Activated CD4-positive, CD25-positive, alpha-beta regulatory T cell (primary cell): ENCODE measurements at places on chromosomes 1 and 21.

- no peak for DNase-seq
Observed at GRCh38 chr1:83052865-83053264, 946.1 kb downstream of the TTLL7 start.

DNA sequence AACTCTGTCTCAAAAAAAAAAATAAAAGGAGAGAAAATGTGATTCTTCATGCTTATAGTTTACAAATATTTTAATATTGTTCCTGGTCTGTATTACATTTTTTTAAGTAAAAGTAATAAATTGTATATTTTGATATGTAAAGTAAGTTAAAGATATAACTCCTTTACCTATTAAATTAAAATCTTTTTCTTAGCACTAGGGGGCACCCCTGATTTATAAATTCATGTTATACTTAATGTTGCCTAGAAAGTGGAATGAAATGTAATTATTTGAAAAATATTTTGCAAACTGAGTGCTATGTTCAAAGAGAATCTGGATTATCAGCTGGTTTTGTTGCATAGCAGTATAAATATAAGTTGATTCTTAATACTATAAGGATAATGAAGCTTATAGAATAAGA is 49.2 kb downstream of the RALGPS2 start:
- DNase-seq, result no peak

DNA sequence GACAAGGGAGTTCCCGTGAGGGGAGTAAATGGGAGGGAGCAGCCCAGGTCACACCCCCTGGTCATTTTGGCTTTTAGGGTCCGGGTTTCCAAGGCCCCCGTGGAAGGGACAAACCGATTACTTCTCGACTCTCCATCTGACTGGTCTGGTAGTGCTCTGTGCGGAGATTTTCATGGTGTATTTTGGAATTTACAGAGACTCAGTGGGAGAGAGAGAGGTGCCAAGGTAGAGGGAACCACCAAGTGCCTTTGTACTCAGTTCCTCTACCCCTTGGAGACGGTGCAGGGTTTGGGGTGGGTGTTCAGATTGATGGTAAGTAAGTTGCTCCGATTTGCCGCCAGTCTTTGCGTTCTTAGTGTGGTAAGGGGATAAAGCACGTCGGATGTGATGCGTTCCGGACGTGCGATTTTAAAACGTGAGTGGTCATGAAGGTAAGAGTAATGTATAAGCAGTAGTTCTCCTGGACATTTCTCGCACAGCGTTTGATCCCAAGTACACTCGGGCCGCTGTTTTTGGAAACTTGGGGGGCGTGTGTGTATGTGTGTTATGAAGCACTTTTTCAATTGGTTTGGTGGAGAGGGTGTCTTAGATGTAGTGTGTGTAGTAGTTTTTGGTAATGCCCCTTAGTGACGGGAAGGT is 682 bp downstream of the SUCO start:
- no peak for DNase-seq

DNA sequence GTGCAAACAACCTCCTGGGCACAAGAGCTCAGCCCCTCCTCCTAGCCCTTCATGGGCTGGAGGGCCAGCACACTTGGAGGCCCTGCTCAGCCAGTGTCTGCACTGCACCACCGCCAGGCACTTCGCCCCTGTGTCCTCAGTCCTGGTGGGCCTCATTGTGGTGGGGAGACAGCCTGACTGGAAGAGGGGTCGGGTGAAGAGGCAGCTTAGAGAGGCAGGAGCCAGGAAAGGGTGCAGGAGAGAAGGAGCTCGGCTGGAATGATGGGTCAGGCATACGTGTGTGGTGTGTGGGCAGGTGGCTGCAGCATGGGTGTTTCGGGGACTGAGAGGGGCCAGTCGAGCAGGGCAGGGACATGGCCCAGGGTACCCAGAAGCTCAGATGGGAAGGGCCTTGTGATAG is 4.1 kb downstream of the WNT3A start:
- no peak for DNase-seq

DNA sequence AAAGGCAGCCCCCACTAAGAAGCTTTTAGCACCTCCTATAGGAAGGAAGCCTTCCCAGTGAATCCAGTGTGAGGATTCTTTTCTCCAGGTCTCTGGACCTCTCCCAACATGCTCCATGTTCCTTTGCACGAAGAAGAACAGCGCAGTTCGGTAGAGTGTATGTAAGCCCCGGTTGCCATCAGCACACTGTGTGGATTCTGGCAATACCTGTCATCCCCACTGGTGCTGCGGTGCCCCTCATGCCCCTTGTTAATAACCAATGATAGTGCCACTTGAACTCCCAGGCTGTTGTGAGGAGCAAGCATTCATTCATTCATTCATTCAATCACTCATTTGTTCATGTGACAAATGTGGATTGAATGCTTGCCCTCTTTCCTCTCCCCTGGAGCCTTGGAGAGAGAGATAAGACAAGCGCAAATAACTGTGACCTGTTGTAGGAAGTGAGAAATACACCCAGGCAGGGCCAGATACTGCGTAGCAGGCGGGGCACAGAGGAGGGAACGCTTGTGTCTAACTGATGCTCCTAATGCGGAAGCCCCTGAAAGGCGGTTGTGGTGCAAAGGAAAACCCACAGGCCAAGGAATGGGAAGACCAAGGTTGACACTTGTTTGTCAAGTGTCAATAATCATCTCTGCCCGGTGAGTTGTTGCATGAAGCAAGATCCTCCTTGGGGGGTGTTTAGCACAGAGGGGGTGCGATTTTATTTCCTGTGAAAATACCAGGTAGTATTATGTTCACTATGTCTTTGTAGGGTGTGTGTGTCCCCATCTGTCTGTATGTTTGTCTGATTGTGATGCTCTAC is 9.8 kb downstream of the LGR6 start:
- no peak for DNase-seq

- no peak for DNase-seq
Observed at GRCh38 chr1:210246447-210246846, 13.9 kb downstream of the SERTAD4 start.

DNA sequence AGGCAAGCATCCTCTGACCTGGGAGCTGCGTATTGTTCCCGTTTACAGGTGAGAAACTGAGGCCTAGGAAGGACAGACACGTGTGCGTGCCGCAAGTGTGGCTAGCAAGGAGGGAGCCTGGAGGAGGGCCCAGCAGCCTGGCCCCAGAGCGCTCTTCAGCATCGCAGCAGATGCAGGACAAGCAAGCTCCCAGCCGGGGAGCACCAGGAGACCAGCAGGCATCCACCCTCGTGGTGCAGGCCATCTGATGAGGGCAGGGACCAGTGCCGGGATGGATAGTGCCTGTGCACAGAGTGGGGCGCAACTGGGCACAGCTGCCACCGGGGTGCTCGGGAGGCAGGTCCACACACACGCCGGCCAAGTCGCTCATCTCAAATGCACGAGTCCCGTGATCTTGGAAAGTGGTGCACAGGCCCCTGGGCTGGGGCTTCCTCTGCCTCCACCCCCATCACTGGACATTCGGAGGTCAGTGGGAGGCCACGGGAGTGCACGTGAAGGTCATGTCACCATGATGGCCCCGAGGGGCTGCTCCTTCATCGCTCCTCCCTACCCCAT is 55.1 kb downstream of the COL18A1 start:
- DNase-seq, result no peak

DNA sequence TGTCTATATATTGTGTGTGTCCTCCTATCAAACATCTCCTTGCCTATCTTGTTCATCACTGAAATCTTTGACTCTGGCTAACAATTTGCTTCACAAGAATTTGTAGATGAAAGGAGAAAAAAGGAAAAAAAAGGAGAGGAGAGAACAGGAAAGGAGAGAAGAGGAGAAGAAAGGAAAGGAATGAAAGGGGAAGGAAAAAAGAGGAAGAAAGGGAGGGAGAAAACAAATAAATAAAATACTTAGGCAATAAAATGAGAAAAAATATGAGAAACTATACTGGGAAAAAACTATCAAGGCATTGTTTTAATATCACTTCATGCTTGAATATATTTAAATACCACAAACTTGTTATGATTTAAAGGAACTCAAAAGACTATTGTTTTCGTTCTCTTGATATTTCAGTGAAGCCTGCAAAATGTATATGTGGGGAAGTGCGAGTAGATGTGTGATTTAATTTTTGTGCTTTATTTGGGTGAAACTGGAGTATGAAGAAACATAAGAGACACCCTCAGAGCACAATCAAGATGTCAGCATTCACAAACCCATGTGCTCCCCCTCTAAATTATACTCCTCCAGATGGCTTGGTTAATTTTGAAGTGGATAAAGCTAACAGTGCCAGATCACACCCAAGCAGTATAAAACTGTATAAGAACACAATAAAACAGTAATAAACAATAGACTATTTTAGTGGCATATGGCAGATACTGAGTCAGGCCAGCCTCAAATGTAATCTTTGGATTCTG is 205.7 kb upstream of the SAMSN1 start:
- no peak for DNase-seq

- DNase-seq, result no peak
Observed at GRCh38 chr1:81351864-81352263, 448.9 kb upstream of the ADGRL2 start.

DNA sequence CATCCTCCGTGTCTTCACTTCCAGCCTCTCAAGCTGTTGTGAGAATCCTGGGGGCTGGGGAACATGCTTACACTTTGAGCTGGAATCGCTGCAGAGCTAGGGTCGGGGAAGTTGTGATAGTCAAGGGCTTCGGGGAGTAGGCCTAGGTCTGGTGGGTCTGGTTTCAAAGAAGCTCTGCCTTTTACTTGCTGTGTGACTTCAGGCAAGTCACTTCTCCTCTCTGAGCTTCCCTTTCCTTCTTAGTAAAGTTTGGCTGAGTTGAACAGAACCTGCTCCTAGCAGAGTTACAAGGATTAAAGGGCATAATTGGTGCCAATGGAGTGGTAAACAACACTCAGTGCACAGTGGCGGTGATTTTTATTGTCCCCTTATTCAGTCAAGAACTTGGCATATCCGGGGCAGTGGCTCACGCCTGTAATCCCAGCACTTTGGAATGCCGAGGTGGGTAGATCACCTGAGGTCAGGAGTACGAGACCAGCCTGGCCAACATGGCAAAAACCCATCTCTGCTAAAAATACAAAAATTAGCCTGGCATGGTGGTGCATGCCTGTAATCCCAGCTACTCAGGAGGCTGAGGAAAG is 25.7 kb downstream of the ARHGEF19 start:
- DNase-seq, result no peak

GRCh38 chr1:218880484-218881060 is 293.1 kb upstream of the LYPLAL1 start:
- no peak for DNase-seq

DNA sequence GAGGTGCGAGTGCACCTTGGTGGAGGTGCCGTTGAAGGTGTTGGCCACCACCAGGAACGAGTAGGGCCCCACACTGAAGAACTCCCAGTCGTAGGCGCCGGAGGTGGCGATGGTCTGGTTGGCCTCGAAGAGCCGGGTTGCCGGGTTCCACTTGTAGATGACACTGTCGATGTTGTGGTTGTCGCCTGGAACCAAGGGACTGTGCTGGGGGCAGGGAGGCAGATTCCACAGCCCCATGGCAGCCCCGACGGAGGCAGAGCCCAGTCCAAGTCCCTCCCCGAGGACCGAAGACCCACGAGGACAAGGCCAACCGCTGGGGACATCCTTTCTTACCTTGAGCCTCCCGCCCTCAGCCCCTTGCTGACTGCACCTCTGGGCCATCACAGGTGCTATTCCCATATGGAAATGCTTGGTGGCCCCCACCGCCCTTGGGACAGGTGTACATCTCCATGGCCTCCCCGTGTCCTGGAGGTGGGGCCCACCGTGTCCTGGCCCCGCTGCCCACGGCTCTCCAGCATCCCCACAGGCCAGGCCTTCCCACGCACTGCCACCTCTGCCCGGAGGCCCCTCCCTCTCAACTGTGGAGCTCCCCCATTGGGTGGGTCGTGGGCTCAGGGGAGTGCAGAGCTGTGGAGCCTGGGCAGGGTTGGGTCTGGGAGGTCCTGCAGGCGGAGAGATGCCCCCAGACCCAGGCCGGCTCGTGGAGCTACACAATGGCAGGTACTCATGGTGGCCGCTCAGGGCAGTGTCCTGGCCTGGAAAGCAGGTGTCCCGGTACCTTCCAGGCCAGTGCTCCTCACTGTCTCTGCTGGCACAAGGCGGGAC is 17.9 kb downstream of the KRTAP10-1 start:
- DNase-seq, result no peak

DNA sequence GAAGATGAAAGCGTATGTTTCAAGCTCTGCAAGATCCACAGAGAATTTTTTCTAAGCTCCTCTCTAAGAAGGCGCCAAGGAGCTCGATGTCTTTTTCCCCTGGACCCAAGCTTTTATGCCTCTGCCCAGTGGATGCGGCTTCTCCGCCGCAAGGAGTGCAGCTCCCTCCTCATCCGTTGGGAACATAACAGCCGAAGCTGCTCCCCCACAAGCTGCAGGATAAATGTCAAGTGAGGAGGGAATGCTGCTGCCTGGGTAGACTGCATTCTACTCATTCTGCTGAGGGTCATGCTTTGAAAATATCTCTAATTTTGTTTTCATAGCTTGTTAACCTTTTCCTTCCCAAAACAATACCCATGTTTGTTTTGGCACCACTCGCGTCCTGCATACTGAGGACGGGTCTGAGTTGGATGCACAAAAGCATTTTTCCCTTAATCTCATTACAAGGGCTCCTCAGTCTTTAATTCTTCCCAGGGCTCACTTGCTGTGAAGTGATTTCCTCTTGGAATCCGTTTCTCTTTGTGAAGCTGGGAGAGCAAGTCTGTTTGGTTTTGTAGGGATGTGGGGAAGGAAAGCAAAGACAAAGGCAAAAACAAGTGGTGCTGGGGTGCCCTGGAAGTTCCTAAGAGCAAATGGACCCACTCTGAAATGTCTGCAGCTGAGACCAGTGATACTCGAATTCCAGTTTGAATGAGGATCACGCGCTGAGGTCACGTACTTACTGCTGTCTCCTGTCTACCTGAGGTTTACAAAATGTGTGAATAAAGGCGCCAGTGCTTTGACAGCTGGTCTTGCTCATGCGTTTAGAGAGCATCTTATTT is 134.0 kb upstream of the IRF2BP2 start:
- DNase-seq, result no peak
